Inflammatory macrophage treated with lipopolysaccharide for 1 hour (primary cell): ENCODE measurements at places on chromosomes 6 and 20.

GRCh38 chr6:117317261-117317660, 51.9 kb downstream of the VGLL2 start:
- DNase-seq, result no peak

- DNase-seq, result no peak
Measured at GRCh38 chr6:134708079-134708478, 241.8 kb downstream of the ALDH8A1 start.

DNA sequence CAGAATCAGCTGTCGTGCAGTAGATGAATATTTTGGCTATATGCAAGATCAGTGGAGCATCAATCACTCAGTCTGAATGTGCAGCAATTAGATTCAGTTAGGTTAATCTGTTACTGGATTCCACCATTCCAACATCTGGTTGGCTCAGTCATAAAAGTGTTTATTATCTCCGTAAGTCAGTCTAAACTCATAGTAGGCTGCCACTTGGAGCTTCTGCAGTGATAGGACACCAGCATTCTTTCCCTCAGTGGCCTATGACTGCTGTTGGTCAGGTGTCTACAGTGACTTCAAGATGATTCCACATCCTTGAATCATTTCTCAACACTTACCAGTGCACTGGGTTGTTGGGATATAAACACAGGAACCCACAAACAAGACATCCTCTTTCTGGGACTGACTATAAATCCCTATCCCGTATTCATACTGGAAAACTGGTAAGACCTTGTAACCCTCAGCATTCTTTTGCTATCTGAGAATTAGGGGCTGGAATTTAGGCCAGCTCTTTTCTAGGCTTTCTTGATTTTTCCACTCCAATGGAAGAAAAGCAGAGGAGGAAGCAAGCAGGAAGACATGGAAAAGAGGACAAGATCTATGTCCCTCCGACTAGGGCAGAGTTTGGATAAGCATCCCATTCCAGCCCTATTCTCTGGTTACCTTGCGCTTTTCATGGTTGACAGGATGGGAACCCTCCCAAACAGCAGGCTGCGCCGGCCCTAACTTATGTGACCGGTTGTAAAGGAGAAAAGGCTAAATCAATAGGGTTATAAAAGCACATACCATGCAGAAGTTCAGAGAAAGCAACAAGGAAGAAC, 919.6 kb downstream of the KIF16B start:
- no peak for DNase-seq

DNA sequence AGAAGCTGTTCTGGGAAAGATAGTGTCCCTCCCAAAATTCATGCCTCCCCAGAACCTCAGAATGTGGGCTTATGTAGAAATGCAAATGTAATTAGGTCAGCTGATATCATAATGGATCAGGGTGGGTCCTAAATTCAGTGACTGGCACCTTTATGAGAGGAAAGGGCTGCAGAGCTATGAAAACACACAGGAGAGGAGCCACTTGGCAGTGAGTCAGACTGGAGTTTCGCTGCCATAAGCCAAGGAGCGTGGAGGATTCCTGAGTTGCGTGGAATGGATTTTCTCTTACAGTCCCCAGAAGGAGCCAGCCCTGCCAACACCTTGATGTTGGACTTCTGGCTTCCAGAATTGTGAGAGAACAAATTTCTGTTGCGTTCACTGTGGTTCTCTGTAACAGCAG, 249.8 kb upstream of the PMEPA1 start:
- DNase-seq, result no peak

DNA sequence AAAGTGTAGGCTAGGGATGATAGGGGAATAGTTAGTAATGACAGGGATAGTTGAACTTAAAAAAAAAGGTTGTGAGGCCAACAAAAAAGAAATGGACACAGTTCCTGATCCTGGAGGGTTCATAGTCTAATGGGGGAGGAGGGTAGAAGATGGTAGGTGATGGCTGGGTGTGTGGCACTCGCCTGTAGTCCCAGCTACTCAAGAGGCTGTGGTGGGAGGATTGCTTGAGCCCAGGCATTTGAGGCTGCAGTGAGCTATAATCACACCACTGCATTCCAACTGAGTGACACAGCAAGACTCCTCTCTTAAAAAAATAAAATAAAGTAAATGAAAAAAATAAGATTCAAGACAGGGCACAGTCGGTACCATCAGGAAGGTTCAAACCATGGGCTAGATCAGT, 2.4 kb upstream of the MICB start:
- DNase-seq, result no peak

- no peak for DNase-seq
Measured at GRCh38 chr6:160227769-160228161, 30.9 kb downstream of the SLC22A2 start.

DNA sequence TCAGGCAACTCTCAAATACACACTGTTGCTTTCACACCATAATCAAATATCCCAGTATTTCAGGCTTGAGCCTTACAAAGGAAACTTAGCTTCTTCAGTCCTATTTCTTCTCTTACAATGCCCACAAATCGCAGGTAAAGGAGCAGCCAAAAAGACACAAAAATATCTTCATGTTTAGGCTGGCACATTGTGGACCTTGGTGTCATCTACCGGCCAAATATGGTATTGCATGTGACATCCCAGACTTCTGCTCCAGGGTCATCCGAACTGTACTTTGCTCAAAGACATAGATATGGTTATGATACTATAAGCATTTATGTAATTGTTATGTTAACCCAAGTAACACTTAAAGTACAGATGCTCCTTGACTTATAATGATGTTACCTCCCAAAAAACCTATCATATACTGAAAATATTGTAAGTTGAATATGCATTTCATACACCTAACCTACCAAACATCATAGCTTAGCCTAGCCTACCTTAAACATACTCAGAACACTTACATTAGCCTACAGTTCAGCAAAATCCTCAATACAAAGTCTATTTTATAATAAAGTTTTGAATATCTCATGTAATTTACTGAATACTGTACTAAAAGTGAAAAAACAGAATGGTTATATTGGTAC, 4.6 kb downstream of the OR2H2 start:
- DNase-seq, result peak; percentile 72

DNA sequence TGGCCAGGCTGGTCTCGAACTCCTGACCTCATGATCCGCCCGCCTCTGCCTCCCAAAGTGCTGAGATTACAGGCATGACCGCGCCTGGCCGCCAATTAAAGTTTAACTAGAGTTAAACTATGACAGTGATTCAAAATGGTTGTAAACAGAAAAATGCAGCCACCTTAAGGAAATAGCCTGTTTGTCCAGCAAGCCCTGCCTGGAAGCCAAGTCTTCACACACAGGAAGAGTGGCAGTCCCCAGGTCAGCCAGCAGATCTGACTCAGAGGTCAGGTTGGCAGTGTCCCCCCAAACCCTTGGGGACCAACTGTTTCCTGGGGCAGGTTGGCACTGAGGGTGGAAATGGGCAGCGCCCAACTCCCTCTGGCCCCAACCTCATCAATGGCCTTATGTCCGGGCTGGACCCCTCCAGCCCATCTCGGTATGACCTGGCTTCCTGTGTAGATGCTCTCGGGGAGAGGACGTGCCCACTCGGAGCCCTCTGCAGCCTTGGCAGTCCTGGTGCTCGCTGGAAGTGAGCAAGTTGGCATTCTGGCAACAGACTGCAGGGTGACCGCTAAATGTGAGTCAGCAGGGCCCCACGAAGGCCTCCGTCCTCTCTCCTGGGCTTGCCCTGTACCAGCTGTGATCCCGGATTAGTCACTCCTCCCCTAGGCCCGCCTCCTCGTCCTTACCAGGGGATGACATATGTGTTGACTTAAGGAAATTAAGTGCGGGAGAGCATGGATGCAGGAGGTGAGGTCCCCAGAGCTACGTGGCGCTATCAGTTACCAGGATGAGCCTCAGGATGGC, 9.7 kb upstream of the HSP90AB1 start:
- peak; percentile 91 for DNase-seq

DNA sequence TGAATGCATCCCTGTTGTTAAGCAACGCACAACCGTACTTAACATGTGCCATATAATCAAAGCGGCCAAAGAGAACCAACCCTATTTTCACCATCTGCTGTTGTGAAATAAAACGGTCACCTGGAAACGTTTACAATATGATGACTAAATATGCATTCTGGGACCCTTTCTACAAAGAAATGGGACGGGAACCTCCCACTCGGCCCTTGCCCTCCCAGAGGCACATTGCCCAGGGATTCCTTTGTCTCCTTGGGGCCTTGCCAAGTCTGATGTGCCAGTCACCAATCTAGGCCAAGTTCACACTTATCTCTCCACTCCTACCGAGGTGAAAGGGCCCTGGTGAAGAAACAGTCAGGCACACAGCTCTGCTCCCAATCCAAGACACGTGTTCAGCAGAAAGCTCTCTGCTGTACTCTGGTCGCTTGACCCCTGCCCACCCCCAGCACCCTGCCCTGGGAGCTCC, 427.4 kb upstream of the JARID2 start:
- DNase-seq, result no peak

DNA sequence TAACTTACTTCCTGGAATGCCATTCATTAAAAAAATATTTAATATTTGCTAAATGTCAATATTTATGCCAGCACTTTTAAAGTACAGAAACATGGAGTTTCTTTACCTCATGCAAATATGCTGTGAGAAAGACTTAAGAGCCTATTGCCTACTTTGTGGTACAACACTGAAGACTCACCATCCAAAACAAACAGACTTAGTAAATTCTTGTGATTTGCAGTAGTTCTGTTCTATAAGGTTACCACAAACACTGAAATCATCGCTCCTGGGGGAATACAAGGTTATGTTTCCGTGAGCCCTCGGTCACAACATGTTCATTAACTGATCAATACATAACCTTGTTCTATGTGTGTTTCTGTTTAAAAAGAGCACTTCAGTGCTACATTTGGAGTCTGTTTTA, 78.3 kb downstream of the ATG5 start:
- DNase-seq, result no peak

- DNase-seq, result no peak
Measured at GRCh38 chr6:3715285-3715684, 36.2 kb downstream of the PXDC1 start.

DNA sequence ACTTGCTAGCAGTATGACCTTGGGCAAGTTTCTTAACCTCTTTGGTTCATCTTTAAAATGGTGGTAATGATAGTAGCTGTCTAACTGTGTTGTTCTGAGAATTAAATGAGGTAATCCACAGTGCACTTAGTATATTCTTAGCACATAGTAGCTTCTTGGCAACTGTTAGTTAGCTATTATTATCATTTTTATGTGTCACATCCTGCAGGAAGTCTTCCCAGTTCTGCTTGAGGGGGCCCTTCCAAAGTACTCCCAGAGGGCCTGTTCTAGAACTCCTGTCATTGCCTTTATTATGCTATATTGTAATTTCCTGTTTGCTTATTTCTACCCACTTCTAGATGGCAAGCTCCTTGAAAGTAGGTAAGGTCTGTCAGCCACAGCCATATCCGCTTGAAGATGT, 30.6 kb downstream of the ANKS1A start:
- DNase-seq, result no peak

- peak; percentile 1 for DNase-seq
Measured at GRCh38 chr20:45581702-45582101, 2.6 kb upstream of the WFDC8 start.

DNA sequence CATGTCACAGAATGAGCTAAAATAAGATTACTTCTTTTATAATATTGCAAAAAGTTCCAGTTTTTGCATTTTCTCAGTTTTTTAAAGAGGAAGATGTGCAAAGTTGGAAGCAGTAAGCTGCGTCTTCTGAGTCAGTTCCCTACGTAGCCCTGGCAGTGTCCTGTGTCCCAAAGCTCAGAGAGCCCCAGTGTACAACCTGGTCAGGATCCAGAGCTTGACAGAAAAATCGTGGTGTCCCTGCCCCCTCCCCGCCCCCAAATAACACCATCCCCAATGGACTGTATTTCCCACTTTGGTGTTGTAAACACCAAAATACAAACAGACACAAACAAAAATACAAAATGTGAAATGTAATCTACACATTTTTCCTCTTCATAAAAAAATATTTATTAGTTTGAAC, 4.6 kb downstream of the SLC2A4RG start:
- DNase-seq, result no peak

DNA sequence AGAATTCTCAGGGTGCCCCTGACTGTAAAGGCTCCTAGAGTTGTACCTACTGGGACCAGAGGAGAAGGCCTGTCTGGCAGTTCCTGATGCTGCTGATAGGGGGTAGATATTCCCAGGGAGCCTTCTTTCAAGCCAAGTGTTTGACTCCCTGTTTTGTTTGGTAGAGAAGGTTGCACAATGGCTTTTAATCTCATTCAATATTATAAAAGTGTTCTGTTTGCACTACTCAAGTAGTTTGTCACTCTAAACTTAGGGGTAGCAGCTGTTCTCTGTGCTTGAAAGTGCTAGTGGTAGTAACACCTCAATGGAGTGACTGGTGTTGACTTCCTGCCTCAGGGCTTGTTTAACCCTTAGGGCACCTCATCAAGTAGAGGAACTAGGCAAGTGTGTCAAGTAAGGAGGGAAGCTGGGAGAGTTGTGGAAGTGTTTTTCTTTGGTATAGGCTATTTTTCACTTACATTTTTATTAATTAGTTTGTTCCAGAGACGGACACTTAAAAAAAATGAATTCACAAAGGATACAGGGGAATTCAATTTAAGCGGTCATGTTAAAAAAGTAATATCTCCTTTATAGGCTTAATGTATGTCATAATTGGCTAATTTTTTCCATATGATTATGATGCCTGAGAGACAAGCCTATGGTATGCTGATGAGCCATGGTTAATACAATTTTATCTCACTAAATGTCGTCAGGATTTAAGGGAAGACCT, 38.1 kb downstream of the BICRAL start:
- peak; percentile 3 for DNase-seq

GRCh38 chr20:48631114-48632016, 196.4 kb downstream of the PREX1 start:
- no peak for DNase-seq

GRCh38 chr6:112188906-112189305, 65.5 kb downstream of the LAMA4 start:
- no peak for DNase-seq
